ENCODE measurements at places on chromosomes 7 and 10.

DNA sequence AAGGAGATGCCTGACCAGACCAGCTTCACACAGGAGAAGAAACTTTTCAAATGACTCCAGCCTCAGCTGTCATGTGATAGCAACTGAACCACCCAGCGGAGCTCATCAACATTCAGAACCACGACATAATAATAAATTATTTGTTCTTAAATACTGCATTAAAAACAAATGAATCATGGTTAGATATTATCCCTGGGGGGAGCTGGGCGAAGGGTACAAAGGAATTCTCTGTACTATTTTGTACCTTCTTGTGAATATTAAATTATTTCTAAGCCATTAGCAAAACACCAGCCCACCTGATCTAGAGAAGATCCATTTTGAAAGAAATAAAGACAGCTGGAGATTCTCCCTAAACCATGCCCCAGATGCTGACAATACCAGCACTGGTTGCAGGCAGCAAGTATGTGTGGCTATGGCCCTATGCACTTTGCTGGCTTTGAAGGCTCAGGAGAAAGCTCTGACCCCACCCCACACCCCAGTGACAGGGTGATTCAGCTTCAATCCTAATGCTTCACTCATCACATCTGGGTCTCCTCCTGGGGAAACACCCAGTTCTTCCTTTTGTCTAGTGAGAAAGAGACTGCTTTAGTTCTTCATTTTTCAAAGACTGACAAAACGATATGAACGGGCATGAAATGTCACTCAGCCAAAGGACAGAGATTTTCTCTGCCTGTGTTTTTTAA lies 45.5 kb upstream of the NKX2-3 start:
- H3K4me1 ChIP-seq, result no peaks in the 10 kb centered on the region
- H3K4me3 ChIP-seq, result no peak overlapping the region
- H3K27me3 ChIP-seq, result peaks cover 27% of the 10 kb centered on the region
- no peaks in the 10 kb centered on the region for H3K36me3 ChIP-seq
- no peak for DNase-seq
- no peak overlapping the region for H3K27ac ChIP-seq

- H3K27me3 ChIP-seq, result peaks cover 7% of the 10 kb centered on the region
- H3K36me3 ChIP-seq, result no peaks in the 10 kb centered on the region
- H3K27ac ChIP-seq, result no peak overlapping the region
- H3K4me3 ChIP-seq, result no peak overlapping the region
- H3K4me1 ChIP-seq, result no peaks in the 10 kb centered on the region
These were observed 4.5 kb downstream of the LLCFC1 start for GRCh38 chr7:142943706-142944268.

DNA sequence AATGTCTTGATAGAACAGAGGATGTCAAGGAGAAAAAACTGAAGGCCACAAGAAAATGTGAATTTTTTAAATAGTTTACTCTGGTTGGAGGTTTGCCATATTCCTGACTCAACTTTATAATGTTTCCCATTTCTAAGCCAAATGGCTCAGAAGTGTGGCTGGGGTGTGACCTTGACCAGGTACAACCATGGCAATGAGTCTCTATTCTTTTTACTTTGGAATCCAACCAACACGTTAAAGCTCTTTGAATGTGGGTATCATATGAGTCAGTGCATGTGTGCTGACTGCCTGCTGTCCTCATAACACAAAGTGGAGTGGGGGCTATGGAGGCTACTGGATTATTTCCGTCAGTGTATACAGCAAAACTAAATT lies 33.5 kb upstream of the DLD start:
- DNase-seq, result no peak
- no peaks in the 10 kb centered on the region for H3K4me1 ChIP-seq
- no peaks in the 10 kb centered on the region for H3K27me3 ChIP-seq
- H3K36me3 ChIP-seq, result no peaks in the 10 kb centered on the region
- no peak overlapping the region for H3K27ac ChIP-seq

DNA sequence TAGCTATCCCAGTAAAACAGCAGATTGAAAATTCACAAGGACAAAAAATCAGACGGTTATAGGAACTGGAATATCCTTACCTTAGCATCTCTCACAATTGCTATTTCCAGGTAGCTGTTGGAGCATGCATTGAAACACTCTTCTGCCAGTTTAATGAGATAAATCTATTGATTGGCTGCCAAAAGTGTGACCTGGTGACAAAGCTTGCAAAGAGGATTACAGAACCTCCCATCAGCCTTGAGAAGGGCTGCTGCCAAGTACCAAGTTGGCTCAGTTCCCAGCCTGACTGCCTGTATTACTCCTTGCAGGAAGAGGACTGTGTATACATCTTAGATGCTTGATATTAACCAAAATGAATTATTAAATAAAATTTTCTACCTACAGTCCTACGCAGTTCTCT lies 5.1 kb downstream of the PRLHR start:
- no peaks in the 10 kb centered on the region for H3K4me1 ChIP-seq
- no peaks in the 10 kb centered on the region for H3K36me3 ChIP-seq
- H3K27me3 ChIP-seq, result peaks cover 40% of the 10 kb centered on the region
- no peak overlapping the region for H3K27ac ChIP-seq

GRCh38 chr10:47418321-47418720 lies 34.2 kb upstream of the ZNF488 start:
- no peaks in the 10 kb centered on the region for H3K36me3 ChIP-seq
- H3K27ac ChIP-seq, result no peak overlapping the region
- H3K4me1 ChIP-seq, result no peaks in the 10 kb centered on the region
- DNase-seq, result peak; percentile 28
- H3K27me3 ChIP-seq, result no peaks in the 10 kb centered on the region
- H3K4me3 ChIP-seq, result no peak overlapping the region

DNA sequence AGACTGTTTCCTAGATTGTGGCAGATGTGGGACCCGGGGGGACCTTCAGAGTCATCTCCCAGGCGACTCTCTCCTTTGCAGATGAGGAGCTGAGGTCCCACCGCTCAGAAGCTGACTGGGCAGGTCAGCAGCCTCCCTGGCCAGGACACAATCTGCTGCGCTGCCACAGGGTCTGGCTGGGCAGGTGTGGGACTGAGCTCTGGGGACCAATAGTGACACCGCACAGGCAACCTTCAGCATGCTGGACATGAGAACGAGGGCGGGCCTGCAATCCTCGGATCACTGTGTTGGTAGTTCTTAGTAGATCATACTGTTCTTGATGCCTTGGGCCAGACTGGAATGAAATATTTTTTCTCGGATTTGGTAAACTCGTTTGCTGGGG lies 20.5 kb upstream of the CRYGN start:
- H3K4me1 ChIP-seq, result peaks cover 21% of the 10 kb centered on the region
- DNase-seq, result peak; percentile 71
- no peaks in the 10 kb centered on the region for H3K27me3 ChIP-seq
- H3K27ac ChIP-seq, result peak overlapping the region; percentile 75
- peaks cover 15% of the 10 kb centered on the region for H3K36me3 ChIP-seq

DNA sequence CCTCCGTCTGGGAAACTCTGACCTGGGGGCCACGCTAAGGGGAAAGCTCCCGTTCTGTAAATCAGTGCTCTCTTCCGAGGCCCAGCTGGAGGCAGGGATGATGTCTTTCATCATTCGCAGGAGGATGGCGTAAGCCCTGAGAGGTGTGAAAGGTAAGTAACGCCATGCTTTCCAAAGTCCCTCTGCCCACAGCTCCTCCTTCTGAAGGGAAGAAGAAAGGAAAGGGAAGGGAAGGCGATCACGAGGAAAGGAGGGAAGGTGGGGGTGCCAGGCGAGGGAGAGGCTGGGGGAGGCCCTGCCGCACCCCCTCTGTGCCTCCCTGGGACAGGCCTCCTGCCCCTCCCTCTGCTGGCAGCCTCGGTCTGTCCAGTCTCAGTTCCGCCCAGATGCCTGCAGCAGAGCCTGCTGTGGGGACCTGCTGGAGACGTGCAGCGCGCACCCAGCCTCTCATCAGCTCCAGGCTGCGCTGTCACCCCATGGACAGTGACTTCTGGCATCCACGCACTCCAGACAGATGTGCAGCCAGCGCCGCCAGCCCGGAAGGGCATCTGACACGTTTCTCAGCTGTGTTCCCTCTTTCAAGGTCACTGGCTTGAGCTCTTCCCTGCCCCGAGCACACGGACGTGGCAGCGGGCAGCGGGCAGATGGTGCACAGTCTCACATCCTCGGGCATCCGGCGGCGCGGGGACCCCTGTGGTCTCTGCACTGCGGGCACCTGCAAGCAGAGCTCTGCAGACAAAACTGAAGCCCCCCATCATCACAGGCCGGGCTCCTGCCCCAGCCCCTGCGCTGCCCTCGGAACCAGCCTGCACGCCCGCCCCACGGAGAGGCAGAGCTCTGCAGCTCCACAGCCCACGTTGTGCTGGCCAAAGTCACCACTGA lies 60.6 kb downstream of the INSIG1 start:
- H3K4me3 ChIP-seq, result no peak overlapping the region
- H3K36me3 ChIP-seq, result no peaks in the 10 kb centered on the region
- DNase-seq, result no peak
- no peaks in the 10 kb centered on the region for H3K27me3 ChIP-seq
- no peaks in the 10 kb centered on the region for H3K4me1 ChIP-seq

GRCh38 chr7:96952974-96953391 lies 52.4 kb upstream of the DLX6 start:
- no peak overlapping the region for H3K4me3 ChIP-seq
- H3K27me3 ChIP-seq, result peaks cover 6% of the 10 kb centered on the region
- peaks cover 14% of the 10 kb centered on the region for H3K4me1 ChIP-seq
- no peak overlapping the region for H3K27ac ChIP-seq

DNA sequence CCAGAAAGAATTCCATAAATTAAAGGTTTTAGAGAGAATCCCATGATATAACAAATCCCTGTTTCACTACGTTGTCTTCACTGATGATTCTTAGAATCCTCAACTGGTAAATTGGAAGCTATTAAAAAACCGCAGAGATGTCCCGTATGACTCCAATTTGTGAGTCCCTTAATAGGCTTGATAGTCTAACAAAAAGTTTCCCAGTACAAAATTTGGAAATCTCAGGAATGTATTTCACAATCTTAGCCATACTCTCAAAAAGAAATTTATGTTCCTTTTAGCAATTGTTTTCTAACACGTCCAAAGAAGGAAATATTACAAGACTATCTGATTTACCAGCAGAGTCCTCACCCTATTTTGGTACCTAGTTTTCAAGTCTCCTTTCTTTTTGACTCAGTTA lies 2.5 kb downstream of the TES start:
- DNase-seq, result no peak
- no peaks in the 10 kb centered on the region for H3K27me3 ChIP-seq
- H3K36me3 ChIP-seq, result no peaks in the 10 kb centered on the region
- peaks cover 29% of the 10 kb centered on the region for H3K4me1 ChIP-seq
- peak overlapping the region; percentile 75 for H3K4me3 ChIP-seq

DNA sequence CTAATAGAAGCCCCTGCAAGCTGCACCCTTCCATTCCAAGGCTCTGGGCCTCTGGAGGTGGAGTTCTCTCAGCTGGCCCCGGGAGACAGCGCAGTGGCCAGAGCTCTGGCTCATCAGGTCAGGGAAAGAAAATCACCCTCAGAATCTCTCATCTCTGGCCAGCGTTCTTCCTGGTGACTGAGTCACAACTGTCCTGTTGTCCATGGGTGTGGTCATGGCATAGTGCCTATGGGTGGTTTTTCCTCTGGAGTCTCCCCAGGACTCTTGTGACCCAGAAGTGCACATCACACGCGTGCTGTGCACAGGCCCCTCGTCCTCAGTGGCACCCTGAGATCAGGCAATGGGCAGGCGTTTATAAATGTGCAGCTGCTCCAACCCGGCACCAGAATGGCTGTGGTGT lies 27.4 kb upstream of the FXYD4 start:
- no peak overlapping the region for H3K27ac ChIP-seq
- H3K36me3 ChIP-seq, result no peaks in the 10 kb centered on the region
- peaks cover 8% of the 10 kb centered on the region for H3K4me1 ChIP-seq
- no peak overlapping the region for H3K4me3 ChIP-seq
- H3K27me3 ChIP-seq, result peaks cover 12% of the 10 kb centered on the region

DNA sequence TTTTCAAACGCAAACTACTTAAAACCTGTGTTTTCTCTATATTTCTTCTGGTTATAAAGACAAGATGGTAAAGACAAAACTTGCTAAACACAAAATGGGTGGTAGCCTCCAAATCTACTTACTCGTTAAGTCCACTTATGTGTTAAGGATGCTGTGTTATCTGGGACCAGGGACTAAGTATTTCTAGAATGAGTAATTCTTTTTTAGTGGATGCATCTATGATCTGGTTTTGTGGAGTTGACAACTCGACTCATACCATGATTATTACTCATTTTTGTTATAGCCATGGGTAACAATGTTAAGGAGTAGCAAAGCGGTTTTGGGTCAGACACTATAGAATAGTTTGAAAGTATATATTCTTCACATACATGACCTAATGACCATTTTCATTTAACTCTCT lies 239.5 kb upstream of the FOXP2 start:
- H3K4me3 ChIP-seq, result no peak overlapping the region
- no peak for DNase-seq
- H3K36me3 ChIP-seq, result no peaks in the 10 kb centered on the region
- no peaks in the 10 kb centered on the region for H3K4me1 ChIP-seq

DNA sequence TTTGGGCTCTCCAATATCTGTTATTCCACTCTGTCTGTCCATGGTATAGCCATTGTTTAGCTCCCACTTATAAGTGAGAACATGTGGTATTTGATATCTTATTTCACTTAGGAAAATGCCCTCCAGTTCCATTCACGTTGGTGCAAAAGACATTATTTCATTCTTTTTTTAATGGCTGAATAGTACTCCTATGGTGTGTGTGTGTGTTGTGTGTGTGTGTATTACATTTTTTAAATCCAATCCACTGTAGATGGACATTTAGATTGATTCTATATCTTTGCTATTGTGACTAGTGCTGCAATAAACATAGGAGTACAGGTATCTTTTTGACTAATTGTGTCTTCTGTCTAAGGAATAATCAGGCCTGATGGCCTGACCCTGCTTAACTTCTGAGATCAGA lies 7.4 kb upstream of the CPED1 start:
- H3K36me3 ChIP-seq, result peaks cover 3% of the 10 kb centered on the region
- no peaks in the 10 kb centered on the region for H3K4me1 ChIP-seq
- H3K4me3 ChIP-seq, result no peak overlapping the region
- H3K27me3 ChIP-seq, result no peaks in the 10 kb centered on the region
- no peak overlapping the region for H3K27ac ChIP-seq

DNA sequence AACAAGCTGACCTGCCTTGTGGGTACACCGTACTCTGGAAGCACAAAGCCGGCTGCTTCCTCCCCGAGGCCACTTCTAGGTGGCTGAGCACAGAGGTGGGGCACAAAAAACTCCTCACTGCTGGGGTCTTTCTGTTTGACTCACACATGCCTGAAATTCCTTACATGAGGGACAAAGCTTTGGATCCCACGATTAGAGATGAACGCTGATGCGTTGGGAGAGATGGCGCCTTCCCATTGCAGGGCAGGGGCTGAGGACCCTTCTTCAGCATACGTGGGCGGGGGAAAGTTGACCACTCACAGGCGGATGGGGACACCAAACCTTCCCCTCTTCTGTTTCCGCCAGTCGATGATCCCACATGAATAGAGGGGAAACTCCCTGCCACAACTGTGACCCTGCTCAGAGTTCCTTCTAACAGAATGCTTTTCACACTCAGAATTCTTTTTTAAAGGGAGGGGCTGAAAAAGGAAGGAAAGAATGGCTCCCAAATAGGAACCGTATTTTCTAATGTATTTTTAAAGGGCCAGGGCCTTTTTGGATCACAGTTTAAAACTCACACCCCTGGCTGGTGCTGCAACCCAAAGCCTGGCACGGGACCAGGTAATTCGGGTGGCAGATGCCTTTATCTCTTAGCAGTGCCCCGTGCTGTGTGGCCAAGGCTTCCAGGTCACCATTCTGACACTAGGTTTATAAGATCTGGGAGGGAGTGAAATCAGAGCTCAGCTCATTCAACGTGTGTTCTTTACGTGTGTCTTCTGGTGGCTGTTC lies 134.0 kb downstream of the PRKAG2 start:
- peaks cover 36% of the 10 kb centered on the region for H3K4me1 ChIP-seq
- no peak for DNase-seq
- H3K36me3 ChIP-seq, result no peaks in the 10 kb centered on the region
- peak overlapping the region; percentile 36 for H3K27ac ChIP-seq
- no peak overlapping the region for H3K4me3 ChIP-seq

- H3K36me3 ChIP-seq, result no peaks in the 10 kb centered on the region
- no peaks in the 10 kb centered on the region for H3K27me3 ChIP-seq
- H3K4me1 ChIP-seq, result no peaks in the 10 kb centered on the region
- no peak overlapping the region for H3K4me3 ChIP-seq
These were observed 50.6 kb upstream of the JAZF1 start for GRCh38 chr7:28231176-28231575.

Data from tibial artery (tissue), 4 donors.